ENCODE measurements at places on chromosomes 2 and 18.
A peak's percentile ranks its signal among the peaks of the same experiment; 100 is the strongest.

- no peak for DNase-seq
Measured at GRCh38 chr18:9557250-9557943, 57.0 kb downstream of the PPP4R1 start.

GRCh38 chr18:79644666-79645057 is 34.9 kb upstream of the CTDP1 start:
- peak; percentile 41 for DNase-seq

DNA sequence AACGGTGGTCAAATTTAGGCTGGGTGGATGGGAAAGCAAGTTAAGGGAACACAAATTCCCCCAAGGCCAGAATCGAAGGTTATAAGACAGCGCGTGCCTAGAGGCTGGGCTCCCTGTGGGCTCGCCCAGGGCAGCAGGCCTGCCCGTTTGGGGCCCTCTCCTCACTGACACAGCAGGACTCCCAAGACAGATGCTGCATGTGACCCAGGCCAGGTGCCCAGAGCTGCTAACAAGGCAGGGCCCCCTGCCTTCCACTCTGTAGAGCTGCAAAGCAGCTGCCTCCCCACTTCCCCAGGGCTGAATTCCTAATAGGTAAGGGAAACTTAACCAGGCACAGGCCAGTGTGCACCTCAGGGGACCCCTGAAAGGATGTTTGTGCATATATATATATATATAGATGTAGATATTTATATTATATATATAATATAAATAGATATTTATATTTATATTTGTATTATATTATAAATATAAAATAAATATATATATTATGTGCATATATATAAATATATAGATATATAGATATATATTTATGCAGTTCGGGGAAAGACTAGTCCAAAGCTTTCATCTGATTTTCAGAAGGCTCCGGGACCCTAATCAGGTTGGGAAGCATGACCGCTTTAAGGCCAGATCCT is 43.7 kb downstream of the TMEM37 start:
- DNase-seq = no peak

- no peak for DNase-seq
Measured at GRCh38 chr18:71450257-71450656, 1093.9 kb downstream of the CBLN2 start.

- DNase-seq = peak; percentile 77
Measured at GRCh38 chr2:1769703-1770422, 25.5 kb upstream of the PXDN start.

GRCh38 chr2:25897506-25897905 is 19.2 kb upstream of the ASXL2 start:
- DNase-seq = no peak

DNA sequence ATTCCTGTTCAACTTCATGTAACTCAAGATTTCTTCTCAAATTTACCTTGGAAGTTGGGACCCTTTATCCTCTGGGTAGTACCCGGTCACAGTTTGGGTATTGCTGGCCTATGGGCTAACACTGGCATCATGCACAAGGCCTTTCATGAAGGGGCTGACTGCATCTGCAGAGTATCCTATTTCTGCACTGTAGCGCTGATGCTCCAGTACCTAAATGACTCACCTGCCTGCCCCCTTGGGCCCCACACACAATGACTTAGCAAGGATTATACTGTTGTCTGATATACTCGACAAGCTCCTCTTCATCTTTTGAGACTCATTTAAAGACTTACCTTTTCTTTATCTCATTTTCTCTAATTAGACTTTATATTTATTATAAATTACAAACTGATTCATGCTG is 39.9 kb downstream of the DNAH6 start:
- DNase-seq = no peak
